Gastrocnemius medialis (tissue), 4 donors: ENCODE measurements at places on chromosomes 13 and 19.

- DNase-seq = no peak
Measured at GRCh38 chr13:24097667-24098066, 62.9 kb upstream of the SPATA13 start.

GRCh38 chr13:31639443-31640163 is 99.7 kb upstream of the RXFP2 start:
- no peak for DNase-seq

GRCh38 chr13:40024204-40024966 is 368.9 kb downstream of the COG6 start:
- no peak for DNase-seq

DNA sequence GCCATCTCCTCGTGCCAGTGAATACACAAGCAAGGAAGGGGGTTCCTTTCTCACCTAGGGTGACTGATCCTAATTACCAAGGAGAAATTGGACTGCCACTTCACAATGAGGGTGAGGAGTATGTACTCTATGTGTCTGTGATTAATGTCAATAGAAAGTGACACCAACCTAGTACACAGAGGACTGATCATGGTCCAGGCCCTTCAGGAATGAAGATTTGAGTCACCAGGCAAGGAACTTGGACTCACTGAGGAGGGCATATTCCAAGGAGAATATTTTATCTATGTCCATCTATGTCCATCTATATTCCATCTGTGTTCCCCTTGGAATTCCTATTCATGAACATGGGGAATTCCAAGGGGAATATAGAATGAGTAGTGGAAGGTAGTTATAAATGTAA is 9.2 kb upstream of the ALOX5AP start:
- no peak for DNase-seq

DNA sequence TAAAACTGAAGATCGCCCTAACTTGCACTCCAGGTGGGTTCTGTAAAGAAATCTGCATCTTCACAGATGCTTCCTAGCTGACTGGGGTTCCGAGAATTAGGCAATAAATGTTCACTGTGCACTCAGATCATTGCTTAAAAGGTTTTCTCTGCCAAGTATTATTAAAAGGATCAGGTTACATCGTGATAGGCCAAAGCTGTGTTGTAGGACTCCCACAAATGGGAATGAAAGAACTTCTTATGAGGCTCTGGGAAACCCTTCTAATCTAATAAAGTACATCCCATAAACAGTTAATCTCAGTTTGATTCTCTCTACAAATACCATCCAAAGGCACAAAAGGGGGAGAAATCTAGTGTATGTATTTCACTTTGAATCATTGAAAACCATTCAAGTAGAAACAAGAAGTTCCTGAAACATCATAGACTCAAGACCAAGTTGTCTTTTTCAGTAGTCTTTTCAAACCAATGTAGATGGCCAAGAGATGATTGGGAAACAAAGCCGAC is 7.1 kb upstream of the POU4F1 start:
- no peak for DNase-seq
